ENCODE measurements at places on chromosomes 13 and 19.

DNA sequence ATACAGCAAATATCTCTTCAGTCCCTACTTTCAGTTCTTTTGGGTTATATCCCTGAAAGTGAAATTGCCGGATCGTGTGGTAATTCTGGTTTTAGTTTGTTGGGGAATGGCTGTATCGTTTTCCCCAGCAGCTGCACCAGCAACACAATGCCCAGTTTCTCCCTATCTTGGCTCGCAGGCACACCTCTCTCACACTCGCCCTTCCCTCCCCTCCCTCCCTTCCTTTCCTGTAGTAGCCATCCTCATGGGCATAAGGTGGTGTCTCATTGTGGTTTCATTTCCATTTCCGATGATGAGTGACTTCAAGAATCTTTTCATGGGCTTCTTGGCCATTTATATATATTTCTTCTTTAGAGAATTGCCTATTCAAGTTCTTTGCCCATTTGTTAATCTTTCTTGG, 8.6 kb upstream of the GPR18 start:
- no peak for DNase-seq

- no peak for DNase-seq
Observed at GRCh38 chr13:26991508-26992181, 180.0 kb downstream of the USP12 start.

- no peak for DNase-seq
Observed at GRCh38 chr13:79723519-79724024, 242.6 kb downstream of the NDFIP2 start.

DNA sequence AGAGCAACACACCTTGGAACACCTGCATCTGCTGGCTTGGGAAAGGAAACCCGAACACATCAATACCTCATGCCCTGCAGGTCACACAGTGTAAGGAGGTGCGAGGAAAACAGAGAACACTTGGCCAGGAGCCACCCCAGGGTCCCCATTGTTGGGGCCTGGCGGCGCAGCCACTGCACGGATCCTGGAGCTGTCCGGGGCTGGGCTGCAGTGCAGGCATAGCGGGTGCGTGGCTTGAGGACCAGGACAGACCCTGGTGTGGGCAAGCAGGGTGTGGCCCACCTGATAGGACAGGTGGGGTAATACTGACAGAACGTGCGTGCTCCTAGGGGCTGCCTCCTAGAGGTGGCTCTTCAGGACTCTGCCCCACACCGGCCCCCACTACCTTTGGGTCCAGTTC, 16.8 kb upstream of the TMEM160 start:
- no peak for DNase-seq

GRCh38 chr13:83880275-83881139, 1.8 kb downstream of the SLITRK1 start:
- DNase-seq = no peak

GRCh38 chr19:1080360-1081161, 13.6 kb downstream of the ARHGAP45 start:
- no peak for DNase-seq

DNA sequence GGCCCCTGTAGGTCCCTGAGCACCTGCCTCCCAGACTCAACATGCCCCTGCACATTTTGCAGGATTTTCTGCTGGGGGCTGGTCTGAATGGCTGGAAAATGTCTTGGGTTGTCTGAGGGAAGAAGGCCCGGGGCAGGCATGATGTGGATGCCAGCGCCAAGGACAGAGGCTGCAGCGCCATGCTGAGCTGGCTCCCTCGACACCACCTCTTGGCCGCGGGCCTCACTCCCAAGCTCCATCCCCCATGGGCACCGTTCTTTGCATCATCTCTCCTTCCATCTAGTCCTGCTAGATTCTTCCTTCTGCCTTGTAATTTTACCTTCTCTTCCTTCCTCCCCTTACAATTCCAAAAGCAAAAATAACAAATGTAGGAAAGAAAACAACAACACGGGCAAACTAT, 70.6 kb downstream of the ZIC5 start:
- no peak for DNase-seq

GRCh38 chr19:41264581-41265394, 616 bp downstream of the HNRNPUL1 start:
- DNase-seq = peak; percentile 71

- no peak for DNase-seq
Observed at GRCh38 chr19:17063428-17063827, 11.8 kb downstream of the HAUS8 start.

- no peak for DNase-seq
Observed at GRCh38 chr19:16888629-16889365, at the start of gene F2RL3. Gene F2RL3 (plus strand): TSS chr19:16888999. CDS start chr19:16889190, 191 bp downstream.

GRCh38 chr13:79831556-79831955, 350.6 kb downstream of the NDFIP2 start:
- DNase-seq = no peak

GRCh38 chr13:49300739-49301589, 53.2 kb downstream of the CDADC1 start:
- peak; percentile 74 for DNase-seq

DNA sequence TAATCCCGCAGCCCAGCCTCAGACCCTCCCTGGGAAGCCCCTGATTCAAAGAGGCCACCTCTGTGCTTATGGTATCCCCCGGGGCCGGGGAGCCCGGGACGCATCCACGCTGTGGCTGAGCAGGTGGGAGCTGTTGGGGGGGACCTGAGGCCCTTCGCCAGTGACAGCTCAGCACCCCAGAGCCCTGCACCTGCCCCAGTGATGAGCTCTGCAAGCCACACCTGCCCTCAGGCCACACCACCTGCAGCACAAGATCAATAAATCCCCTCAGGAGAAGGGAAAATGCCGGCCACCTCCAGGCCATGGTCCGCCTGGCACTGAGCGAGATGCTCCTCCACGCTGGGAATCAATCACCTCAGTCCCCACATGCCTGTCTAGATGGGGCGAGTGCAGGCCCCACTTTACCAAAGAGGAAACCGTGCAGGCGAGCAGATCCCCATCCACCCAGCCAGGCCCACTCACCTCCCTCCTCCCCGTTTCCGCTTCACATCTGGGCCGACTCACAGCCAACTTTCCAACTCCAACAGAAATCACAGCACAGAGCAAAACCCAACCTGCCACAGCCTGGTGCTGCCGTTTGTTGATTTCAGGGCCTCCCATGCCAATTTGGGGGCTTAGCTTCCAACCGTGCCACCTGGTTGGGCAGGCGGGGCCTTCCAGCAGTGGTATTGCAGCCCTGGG, 12.8 kb downstream of the MOB3A start:
- DNase-seq = no peak

DNA sequence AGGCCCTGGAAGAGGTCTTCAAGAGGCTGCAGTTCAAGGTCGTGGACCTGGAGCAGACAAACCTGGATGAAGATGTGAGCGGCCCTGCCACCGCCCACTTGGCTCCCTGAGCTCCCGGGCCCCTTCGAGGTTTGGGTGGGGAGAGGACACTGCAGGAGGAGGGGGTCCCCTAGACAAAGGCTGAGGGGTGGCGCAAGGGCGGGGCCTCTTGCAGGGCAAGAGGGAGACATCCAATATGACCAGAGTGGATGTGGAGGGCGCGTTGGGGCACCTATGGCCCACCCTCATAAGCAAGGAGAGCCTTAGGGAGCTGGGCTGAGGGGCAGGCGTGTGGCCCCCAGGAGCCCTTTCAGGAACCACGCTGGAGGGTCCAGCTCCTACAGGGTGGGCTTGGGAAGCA, 20.2 kb downstream of the NKPD1 start:
- DNase-seq = no peak
